GM23248 (cell line): ENCODE measurements at places on chromosomes 5 and 9.

DNA sequence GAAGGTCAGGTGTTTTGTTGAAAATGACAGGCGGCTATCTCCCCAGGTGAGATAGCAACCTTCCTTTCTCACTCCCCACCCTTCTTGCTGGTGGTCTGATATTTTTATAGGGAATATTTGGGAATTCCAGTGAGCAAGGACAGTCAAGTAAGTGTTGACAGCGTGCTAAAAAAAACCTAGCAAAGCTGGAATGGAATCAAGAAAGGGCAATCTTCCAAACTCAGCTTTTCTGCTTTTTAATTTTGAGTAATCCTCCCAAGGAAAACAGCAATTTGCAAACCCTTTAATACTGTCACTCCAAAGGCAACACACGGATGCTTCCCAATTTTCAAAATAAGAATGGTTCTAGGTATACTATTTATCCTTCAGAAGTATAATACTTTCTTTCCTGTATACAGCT is 143.7 kb upstream of the PCA3 start:
- H3K4me1 ChIP-seq = peaks cover 27% of the 10 kb centered on the region
- H3K27me3 ChIP-seq = no peaks in the 10 kb centered on the region
- H3K36me3 ChIP-seq = no peaks in the 10 kb centered on the region
- H3K4me3 ChIP-seq = no peak overlapping the region
- H3K27ac ChIP-seq = no peak overlapping the region

GRCh38 chr9:85700330-85700729 is 41.4 kb downstream of the AGTPBP1 start:
- H3K27me3 ChIP-seq = no peaks in the 10 kb centered on the region
- no peak overlapping the region for H3K27ac ChIP-seq
- H3K36me3 ChIP-seq = no peaks in the 10 kb centered on the region
- no peak for DNase-seq
- no peak overlapping the region for H3K4me3 ChIP-seq
- peaks cover 8% of the 10 kb centered on the region for H3K4me1 ChIP-seq

GRCh38 chr9:133957328-133957727 is 34.8 kb downstream of the VAV2 start:
- H3K36me3 ChIP-seq = no peaks in the 10 kb centered on the region
- no peak overlapping the region for H3K4me3 ChIP-seq
- H3K27me3 ChIP-seq = no peaks in the 10 kb centered on the region
- H3K4me1 ChIP-seq = peaks cover 14% of the 10 kb centered on the region
- DNase-seq = no peak

GRCh38 chr9:2262386-2263071 is 247.4 kb downstream of the SMARCA2 start:
- no peak for DNase-seq
- H3K4me3 ChIP-seq = no peak overlapping the region
- peaks cover 14% of the 10 kb centered on the region for H3K4me1 ChIP-seq
- no peak overlapping the region for H3K27ac ChIP-seq
- no peaks in the 10 kb centered on the region for H3K36me3 ChIP-seq

DNA sequence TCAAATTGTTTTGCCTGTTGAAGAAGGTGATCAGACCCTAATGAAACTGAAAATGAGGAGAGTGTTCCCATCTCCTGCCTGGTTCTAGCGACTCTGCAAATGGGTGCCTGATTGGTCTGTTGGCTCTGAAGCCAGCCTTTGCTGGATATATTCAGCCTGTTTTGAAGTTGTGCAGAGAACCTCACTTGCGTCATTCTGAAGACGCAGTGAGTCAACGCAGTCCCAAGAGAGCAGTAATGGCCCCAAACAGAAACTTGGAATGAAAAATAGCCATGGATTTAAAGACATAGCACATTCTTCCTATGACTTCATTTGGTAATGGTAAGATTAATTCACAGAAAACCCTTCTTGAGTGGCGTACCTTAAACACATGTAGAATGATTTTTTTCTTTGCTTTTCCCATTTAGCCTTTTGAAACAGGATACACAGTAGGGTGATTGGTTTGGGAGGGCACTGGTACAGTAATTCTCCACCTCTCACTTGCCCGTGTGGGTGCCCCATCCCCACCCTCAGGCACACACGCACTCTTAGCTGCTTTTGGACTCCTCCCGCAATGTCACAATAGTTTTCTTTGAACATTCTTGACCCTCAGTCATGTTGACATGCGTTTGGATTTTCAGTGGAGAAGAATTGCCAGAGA is 54.1 kb upstream of the ABL1 start:
- DNase-seq = peak; percentile 98
- no peaks in the 10 kb centered on the region for H3K36me3 ChIP-seq
- peak overlapping the region; percentile 99 for H3K27ac ChIP-seq
- no peaks in the 10 kb centered on the region for H3K27me3 ChIP-seq
- peak overlapping the region; percentile 75 for H3K4me3 ChIP-seq
- peaks cover 48% of the 10 kb centered on the region for H3K4me1 ChIP-seq

GRCh38 chr5:129508606-129509005 is 48.5 kb downstream of the ADAMTS19 start:
- no peak overlapping the region for H3K27ac ChIP-seq
- H3K36me3 ChIP-seq = no peaks in the 10 kb centered on the region
- DNase-seq = no peak
- H3K4me1 ChIP-seq = no peaks in the 10 kb centered on the region
- H3K27me3 ChIP-seq = no peaks in the 10 kb centered on the region
- H3K4me3 ChIP-seq = no peak overlapping the region

DNA sequence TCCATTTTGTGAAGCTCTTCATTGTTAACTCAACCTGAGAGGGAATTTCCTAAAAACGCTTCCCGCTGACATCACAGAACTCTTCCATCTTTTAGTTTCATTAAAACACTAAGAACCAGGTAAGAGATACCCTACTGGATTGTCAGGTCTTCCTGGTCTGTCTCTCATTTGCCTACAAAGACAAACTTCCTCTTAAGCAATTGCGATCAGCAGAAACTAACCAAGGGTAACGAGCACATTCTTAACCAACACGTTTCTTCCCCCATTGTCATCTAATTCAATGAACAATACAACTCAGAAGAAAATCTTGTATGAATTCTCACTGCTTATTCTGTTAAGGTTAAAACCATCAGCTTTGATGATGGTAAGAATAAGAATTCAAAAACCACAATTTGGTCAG is 6.6 kb downstream of the FBXW11 start:
- no peak for DNase-seq
- no peak overlapping the region for H3K4me3 ChIP-seq
- H3K27me3 ChIP-seq = no peaks in the 10 kb centered on the region
- peaks cover 30% of the 10 kb centered on the region for H3K4me1 ChIP-seq

GRCh38 chr5:96919754-96920197 is 16.1 kb upstream of the LNPEP start:
- no peak overlapping the region for H3K4me3 ChIP-seq
- 0 out of 2 replicates have a peak, but pooled peaks cover 8% of the 10 kb centered on the region for H3K4me1 ChIP-seq
- H3K36me3 ChIP-seq = no peaks in the 10 kb centered on the region
- DNase-seq = no peak

DNA sequence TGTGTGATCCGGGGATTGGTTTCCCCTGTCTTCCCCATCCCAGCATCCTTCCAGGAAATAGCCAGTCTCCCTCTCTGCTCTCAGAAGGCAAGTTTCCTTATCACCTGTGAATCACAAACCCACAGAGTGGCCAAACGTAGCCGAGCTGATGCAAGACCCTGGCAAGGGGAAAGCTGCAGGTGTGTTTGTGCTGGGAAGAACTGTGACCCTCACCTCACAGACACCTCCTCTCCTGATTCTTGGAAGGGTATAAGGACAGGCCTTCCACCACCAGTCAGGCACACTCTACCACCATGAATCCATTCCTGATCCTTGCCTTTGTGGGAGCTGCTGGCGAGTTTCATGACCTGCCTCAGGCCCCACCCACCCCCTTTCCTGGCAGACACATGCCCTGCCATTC is at the start of gene PRSS3:
PRSS3 (plus strand) TSS at position 281 of the 400 bp plus-strand sequence; CDS start at position 294, 13 bp downstream.
- no peak for DNase-seq
- no peaks in the 10 kb centered on the region for H3K27me3 ChIP-seq
- peaks cover 5% of the 10 kb centered on the region; the same call in 1 of the 2 replicates for H3K4me1 ChIP-seq
- no peak within 1 kb of the TSS for H3K4me3 ChIP-seq
- no peak within 1 kb of the TSS for H3K27ac ChIP-seq

DNA sequence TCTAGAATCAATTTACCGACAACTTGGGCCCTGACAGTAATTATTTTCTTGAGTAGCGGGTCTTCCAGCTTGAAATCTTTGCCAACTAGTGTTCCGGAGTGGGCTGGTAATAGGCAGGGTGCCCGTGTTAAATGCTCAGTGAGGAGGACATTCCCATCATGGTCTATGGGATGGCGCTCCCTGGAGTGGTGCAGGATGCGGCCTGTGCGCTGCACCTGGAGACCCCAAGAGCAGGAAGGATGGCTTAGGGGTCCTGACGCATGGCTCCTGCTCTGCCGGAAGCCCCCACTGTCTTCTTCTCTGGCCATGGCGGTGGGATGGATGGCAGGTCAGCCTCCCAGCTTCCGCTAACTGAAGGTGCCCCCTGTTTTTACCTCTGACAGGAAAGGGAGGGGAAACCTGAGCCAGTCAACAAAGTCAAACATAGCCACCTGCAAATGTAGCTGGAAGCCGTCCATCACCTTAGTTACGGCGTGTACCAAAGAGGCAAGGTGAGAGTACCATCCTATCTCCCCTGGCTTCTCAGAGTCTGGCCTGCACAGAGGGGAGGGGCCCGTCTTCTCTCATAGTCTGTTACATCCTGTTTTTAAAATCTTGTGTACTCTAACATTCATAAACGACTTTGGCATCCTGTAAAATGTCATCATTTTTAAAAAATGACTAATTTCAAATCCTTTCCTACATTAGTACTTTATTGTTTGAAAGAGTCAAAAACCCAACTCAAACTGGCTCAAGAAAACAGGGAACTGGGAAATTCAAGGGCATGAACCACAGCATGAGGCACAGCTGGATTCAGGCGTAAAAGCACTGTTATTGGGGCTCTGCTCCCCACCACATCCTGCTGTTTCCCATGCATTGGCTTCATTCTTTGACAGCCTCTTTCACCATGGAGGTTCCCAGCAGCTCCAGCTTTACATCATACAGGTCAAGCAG is 28.5 kb upstream of the UNC5A start:
- H3K4me3 ChIP-seq = no peak overlapping the region
- no peak overlapping the region for H3K27ac ChIP-seq
- no peak for DNase-seq
- peaks cover 16% of the 10 kb centered on the region for H3K27me3 ChIP-seq

- no peaks in the 10 kb centered on the region for H3K27me3 ChIP-seq
- H3K4me3 ChIP-seq = no peak overlapping the region
- DNase-seq = no peak
Measured at GRCh38 chr5:10576790-10577189, 12.9 kb downstream of the ANKRD33B start.

DNA sequence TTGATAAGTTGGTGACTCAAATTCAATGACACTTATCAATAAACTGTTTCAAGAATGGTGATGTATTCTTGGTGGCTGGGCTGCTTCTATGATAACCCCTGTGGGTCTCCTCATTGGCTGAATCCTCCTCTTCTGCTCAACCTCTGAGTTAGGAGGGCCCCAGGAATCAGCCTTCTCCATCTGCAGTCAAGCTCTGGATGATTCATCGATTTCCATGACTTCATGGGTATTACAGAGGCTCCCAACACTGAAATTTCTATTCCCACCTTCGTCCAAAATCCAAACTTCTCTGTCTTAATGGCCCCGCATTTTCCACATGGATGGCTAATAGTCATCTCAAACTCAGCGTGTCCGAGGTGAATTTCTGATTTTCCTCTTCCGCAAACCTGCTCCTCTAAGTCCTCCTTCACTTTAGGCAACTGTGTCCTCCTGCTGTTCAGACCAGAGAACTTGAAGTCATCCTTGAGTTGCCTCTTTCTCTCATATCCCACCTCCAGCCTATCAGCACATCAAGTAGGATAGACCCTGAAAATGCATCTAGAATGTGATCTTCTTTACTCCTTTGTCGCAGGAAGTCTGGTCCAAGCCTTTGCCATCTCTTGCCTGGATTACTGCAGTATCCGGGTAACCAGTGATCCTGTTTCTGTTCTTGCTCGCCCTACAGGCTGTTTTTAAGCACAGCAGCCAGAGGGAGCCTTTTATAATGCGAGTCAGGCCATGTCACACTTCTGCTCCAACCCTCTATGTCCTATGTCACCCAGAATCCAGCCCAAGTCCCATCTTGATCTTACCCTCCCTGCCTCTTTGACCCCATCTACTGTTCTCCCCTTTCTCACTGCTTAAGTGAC is 41.4 kb upstream of the IL7R start:
- H3K4me3 ChIP-seq = no peak overlapping the region
- H3K27ac ChIP-seq = no peak overlapping the region
- peak; percentile 50 for DNase-seq
- H3K4me1 ChIP-seq = no peaks in the 10 kb centered on the region
- H3K27me3 ChIP-seq = no peaks in the 10 kb centered on the region

- H3K27me3 ChIP-seq = no peaks in the 10 kb centered on the region
- no peak overlapping the region for H3K27ac ChIP-seq
- H3K4me1 ChIP-seq = peaks cover 28% of the 10 kb centered on the region
- H3K36me3 ChIP-seq = no peaks in the 10 kb centered on the region
Measured at GRCh38 chr9:118533850-118534249, 829.6 kb downstream of the TLR4 start.

DNA sequence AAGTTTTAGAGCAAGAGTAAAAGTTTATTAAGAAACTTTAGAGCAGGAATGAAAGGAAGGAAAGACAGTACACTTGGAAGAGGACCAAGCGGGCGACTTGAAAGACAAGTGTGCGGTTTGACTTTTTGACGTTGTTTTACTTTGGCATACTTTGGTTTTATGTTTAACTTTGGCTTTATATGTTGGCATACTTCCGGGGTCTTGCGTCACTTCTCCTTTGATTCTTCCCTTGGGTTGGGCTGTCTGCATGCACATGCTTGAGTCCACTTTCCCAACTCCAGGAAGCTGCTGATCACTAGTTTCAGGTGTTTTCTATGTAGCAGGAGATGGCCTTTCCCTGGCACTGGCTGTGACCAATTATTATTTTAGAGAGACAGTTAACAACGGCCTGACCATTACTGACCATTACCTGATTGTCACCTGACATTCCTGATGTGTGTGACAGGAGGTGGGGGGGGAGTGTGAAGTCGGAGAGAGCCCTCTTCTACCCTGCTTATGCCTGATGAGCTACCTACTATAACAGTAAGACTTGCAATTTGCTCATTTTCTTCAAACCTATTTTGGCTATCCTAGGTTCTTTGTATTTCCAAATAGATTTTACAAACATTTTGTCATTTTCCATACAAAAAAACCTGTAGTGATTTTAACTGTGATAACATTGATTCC is 45.5 kb downstream of the TNFSF8 start:
- H3K36me3 ChIP-seq = no peaks in the 10 kb centered on the region
- H3K27ac ChIP-seq = no peak overlapping the region
- no peaks in the 10 kb centered on the region for H3K4me1 ChIP-seq
- no peak for DNase-seq
- no peak overlapping the region for H3K4me3 ChIP-seq
- H3K27me3 ChIP-seq = no peaks in the 10 kb centered on the region

DNA sequence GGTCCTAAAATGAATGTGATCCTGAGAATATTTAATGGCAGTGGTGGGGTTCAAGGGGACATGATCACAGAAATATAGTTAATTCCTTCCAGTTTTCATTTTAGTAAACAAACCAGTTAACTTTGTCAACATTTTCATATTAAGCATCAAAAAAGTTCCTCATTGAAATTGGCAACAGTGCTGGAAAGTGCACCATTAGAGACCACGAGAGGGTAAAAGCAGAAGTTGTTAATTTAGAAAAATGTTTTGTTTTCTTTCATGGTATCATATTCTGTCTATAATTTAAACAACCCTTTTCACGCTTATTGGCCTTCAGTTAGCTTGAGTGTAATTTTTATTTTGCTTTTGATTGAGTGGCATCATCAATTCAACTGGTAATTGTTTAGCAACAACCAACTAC is 11.9 kb downstream of the GIN1 start:
- H3K4me1 ChIP-seq = no peaks in the 10 kb centered on the region
- H3K4me3 ChIP-seq = no peak overlapping the region
- no peaks in the 10 kb centered on the region for H3K27me3 ChIP-seq

GRCh38 chr9:105993921-105994715 is 299.8 kb downstream of the TMEM38B start:
- no peaks in the 10 kb centered on the region for H3K4me1 ChIP-seq
- no peak overlapping the region for H3K27ac ChIP-seq
- no peak for DNase-seq
- no peaks in the 10 kb centered on the region for H3K27me3 ChIP-seq
- no peak overlapping the region for H3K4me3 ChIP-seq
- H3K36me3 ChIP-seq = no peaks in the 10 kb centered on the region
